ENCODE measurements at places on chromosomes 4 and X.

GRCh38 chr4:162535121-162535520, 371.3 kb upstream of the FSTL5 start:
- H3K27me3 ChIP-seq = no peaks in the 10 kb centered on the region
- H3K36me3 ChIP-seq = no peaks in the 10 kb centered on the region
- H3K27ac ChIP-seq = no peak overlapping the region
- no peak for DNase-seq
- no peak overlapping the region for H3K4me3 ChIP-seq

GRCh38 chr4:124883632-124884031, 171.1 kb upstream of the ANKRD50 start:
- no peaks in the 10 kb centered on the region for H3K27me3 ChIP-seq
- no peaks in the 10 kb centered on the region for H3K4me1 ChIP-seq
- no peak overlapping the region for H3K4me3 ChIP-seq

- no peaks in the 10 kb centered on the region for H3K27me3 ChIP-seq
- H3K4me1 ChIP-seq = no peaks in the 10 kb centered on the region
- no peak for DNase-seq
These were observed 49.1 kb upstream of the FBXW7 start for GRCh38 chr4:152585023-152585441.

- H3K36me3 ChIP-seq = no peaks in the 10 kb centered on the region
- H3K4me1 ChIP-seq = no peaks in the 10 kb centered on the region
- H3K27me3 ChIP-seq = no peaks in the 10 kb centered on the region
- H3K4me3 ChIP-seq = no peak overlapping the region
- H3K27ac ChIP-seq = no peak overlapping the region
- DNase-seq = no peak
These were observed 743.2 kb upstream of the GRIA3 start for GRCh38 chrX:122440832-122441231.

GRCh38 chr4:5040856-5041620, 10.2 kb upstream of the STK32B start:
- no peak overlapping the region for H3K4me3 ChIP-seq
- H3K36me3 ChIP-seq = no peaks in the 10 kb centered on the region
- no peaks in the 10 kb centered on the region for H3K4me1 ChIP-seq
- no peaks in the 10 kb centered on the region for H3K27me3 ChIP-seq

GRCh38 chrX:30414144-30414543, 105.0 kb upstream of the NR0B1 start:
- no peak for DNase-seq
- H3K27ac ChIP-seq = no peak overlapping the region
- H3K4me3 ChIP-seq = no peak overlapping the region
- no peaks in the 10 kb centered on the region for H3K27me3 ChIP-seq
- no peaks in the 10 kb centered on the region for H3K4me1 ChIP-seq

GRCh38 chr4:154998284-154998683, 210.2 kb upstream of the NPY2R start:
- no peaks in the 10 kb centered on the region for H3K36me3 ChIP-seq
- H3K4me1 ChIP-seq = no peaks in the 10 kb centered on the region
- no peak overlapping the region for H3K4me3 ChIP-seq
- no peak for DNase-seq

DNA sequence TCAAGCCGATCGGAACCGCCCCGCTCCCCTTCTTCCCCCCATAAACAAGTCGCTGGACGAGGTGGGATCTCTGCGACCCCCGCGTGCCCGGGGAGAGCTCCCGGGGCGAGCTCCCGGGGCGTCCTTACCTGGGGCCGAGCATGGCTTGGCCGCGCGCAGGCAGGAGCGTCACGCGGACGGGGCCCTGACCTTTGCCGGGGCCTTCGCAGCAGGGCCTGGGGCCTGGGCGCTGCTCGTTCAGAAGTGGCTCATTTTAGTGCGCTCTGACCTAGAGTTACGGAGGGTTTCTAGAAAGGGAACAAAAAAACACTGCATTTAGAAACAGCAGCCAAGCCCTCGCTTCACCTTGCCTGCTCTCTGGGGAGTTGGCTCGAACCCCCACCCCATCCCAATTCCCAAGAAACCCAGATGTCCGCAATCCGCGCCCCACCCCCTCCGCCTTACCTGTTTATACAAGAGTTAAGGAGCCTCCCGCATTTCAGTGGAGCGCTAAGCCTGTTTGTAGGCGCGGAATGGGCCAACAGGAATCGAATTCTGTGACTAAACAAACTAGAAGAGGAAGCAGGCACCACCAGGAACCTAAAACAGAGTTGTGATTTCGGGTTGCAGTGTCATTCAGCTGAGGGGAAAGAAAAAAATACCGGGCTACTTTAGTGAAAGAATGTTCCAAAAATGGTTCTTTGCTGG, 814 bp upstream of the RBM47 start:
- peak overlapping the region; percentile 93 for H3K27ac ChIP-seq
- no peaks in the 10 kb centered on the region for H3K27me3 ChIP-seq
- no peaks in the 10 kb centered on the region for H3K36me3 ChIP-seq

DNA sequence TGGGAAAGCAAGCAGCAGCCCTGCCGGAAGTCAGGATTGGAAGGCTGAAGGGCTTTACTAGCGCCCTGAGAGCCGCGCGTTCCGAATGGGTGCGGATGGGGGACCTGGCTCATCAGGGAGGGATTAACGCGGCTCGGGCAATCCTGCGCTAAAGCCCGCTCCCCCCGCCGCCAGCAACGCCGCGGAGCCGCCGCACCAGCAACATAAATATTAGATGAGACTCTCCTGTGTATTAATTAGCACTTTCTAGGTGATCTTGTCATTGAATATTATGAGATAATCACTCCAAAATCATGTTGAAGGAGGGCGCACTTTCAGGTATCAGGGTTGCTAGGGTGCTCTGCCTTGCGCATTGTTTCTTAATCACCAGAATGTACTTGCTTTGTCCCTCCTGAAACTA, 357.2 kb upstream of the FAM241A start:
- no peaks in the 10 kb centered on the region for H3K4me1 ChIP-seq
- H3K4me3 ChIP-seq = no peak overlapping the region
- peaks cover 14% of the 10 kb centered on the region for H3K27me3 ChIP-seq
- DNase-seq = no peak
- H3K36me3 ChIP-seq = no peaks in the 10 kb centered on the region
- H3K27ac ChIP-seq = no peak overlapping the region

- H3K4me3 ChIP-seq = no peak overlapping the region
- DNase-seq = no peak
- no peaks in the 10 kb centered on the region for H3K27me3 ChIP-seq
- H3K4me1 ChIP-seq = no peaks in the 10 kb centered on the region
These were observed 202.6 kb upstream of the BCOR start for GRCh38 chrX:40300286-40300890.

GRCh38 chrX:111511477-111511876, at the start of gene SERTM2:
Gene SERTM2, plus strand, starts transcription at chrX:111511645. Its CDS starts 7,213 bp downstream, at chrX:111518858.
- H3K4me3 ChIP-seq = no peak within 1 kb of the TSS
- H3K27ac ChIP-seq = no peak within 1 kb of the TSS
- no peaks in the 10 kb centered on the region for H3K4me1 ChIP-seq
- no peaks in the 10 kb centered on the region for H3K36me3 ChIP-seq

DNA sequence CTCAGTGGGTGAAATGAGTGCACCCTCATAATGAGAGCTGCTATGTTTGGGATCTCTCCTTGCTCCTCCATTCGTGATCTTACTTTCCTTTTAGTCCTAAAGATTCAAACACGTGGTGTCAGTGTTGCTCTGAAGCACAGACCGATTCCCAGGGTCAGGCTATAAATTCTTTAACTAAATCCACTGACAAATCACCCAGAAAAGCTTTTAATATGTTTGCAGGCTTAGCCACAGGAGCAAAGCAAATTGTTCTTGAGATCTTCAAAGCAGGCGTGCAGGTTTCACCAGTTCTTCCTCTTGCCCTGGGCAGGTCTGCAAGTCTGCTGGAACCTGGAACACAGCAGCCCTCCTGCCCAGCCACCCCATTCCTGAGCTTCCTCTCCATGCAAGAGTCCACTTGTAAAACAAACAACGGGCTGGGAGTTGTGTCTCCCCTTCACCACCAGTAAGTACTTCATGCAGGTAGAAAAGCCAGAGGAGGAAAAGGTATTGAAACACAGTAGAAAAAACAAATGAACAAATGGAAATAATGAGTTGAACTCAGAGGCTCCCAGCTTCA, 70.1 kb upstream of the ENPP6 start:
- H3K4me3 ChIP-seq = no peak overlapping the region
- no peaks in the 10 kb centered on the region for H3K27me3 ChIP-seq
- peak overlapping the region; percentile 75 for H3K27ac ChIP-seq
- peaks cover 5% of the 10 kb centered on the region for H3K4me1 ChIP-seq
- DNase-seq = peak; percentile 53
- no peaks in the 10 kb centered on the region for H3K36me3 ChIP-seq

GRCh38 chrX:37672563-37672962, 13.0 kb upstream of the XK start:
- no peaks in the 10 kb centered on the region for H3K27me3 ChIP-seq
- no peaks in the 10 kb centered on the region for H3K36me3 ChIP-seq
- no peak overlapping the region for H3K27ac ChIP-seq
- no peaks in the 10 kb centered on the region for H3K4me1 ChIP-seq
- H3K4me3 ChIP-seq = no peak overlapping the region
- no peak for DNase-seq

DNA sequence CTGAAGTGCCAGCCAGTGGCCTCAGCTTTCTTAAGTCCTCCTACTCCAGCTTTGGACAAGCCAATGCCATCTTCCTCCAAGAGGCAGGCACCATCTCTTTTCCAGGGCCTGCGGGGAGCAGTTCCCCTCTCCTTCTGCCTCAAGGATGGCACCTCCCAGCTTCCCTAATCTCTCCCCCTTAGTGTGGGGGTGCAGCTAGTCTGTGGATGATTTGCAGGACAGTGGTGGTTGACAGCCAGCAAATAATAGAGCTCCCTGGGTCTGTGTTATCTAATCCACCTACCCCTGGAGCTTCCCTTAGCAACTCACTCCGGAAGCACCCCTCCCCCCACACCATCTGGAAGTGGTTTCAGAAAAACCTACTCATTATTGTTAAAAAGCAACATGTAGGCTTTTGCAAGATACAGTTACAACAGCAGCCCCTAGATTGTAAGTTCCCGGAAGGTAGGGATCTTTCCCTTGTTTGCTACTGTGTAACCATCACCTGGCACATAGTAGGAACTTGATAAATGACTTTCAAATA, 247.1 kb downstream of the BCOR start:
- H3K4me1 ChIP-seq = no peaks in the 10 kb centered on the region
- no peak overlapping the region for H3K4me3 ChIP-seq
- no peaks in the 10 kb centered on the region for H3K36me3 ChIP-seq

DNA sequence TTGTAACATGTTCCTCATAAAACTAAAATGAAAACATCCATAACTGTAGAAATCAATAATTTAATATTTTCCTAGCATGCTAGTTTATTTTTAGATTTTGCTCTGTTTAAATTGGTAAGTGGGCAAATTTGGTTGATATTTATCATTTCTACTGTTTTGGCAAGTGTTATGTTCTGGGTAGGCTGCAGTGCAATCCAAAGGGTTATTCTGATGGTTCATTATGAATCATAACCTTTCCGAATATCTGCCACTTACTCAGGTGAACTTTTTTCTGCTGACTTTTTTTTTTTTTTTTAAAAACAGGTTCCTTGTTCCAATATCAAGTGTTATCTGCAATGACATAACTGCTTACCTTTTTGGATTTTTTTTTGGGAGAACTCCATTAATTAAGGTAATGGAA, 52.0 kb downstream of the CDS1 start:
- H3K4me1 ChIP-seq = no peaks in the 10 kb centered on the region
- no peaks in the 10 kb centered on the region for H3K27me3 ChIP-seq

DNA sequence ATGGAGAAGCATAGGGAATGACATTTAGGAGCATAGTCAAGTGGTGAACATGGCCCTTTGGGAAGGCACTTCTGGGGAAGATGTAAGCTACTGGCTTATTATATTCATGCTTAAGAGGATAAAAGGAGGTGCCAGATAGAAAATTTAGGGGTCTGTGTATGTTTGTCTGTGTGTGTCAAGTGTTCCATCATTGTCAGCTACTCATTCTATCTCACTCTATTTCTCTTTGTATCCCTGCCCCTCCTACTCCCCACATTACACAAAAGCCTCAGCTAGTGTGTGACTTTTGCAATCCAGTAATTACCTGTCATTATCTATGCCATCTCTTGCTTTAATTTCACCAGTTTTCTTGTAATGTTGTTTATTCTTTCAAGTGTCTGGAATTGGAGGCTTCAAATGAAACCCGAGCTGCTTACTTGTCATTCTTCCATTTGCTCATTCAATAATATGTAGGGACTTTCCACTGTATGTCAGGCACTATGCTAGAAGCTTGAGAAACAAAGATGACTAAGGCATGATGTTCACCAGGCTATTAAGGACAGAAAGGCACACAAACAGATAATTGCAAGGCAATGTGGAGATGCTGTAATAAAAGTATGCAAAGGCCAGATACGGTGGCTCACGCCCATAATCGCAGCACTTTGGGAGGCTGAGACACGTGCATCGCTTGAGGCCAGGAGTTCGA, 229.8 kb upstream of the TEX13C start:
- no peak overlapping the region for H3K4me3 ChIP-seq
- H3K4me1 ChIP-seq = no peaks in the 10 kb centered on the region
- H3K27ac ChIP-seq = no peak overlapping the region
- no peaks in the 10 kb centered on the region for H3K36me3 ChIP-seq
- peaks cover 5% of the 10 kb centered on the region for H3K27me3 ChIP-seq

DNA sequence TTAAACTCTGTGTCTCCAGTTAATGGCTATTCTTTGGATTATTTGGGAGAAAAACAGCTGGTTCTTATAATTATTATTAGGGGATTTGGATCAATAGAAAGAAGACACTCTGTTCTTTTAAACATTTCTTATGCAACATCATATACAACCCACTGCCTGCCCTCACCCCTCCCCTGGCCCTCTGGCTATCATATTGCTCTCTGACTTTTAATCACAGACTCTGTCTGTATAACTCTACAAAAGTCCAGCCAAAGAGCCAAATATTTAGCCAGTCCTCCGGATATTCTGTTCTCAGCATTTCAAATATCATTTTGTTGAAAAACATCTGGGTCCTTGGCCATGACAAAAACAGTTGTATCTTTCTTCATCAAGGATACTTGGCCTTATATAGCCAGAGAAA, 19.0 kb upstream of the PACRGL start:
- no peaks in the 10 kb centered on the region for H3K4me1 ChIP-seq

- no peaks in the 10 kb centered on the region for H3K36me3 ChIP-seq
- H3K27me3 ChIP-seq = no peaks in the 10 kb centered on the region
- no peak overlapping the region for H3K4me3 ChIP-seq
- DNase-seq = no peak
These were observed 1314.7 kb downstream of the FSTL5 start for GRCh38 chr4:160848901-160849760.

GRCh38 chrX:11724122-11725017, 33.7 kb upstream of the MSL3 start:
- H3K36me3 ChIP-seq = no peaks in the 10 kb centered on the region
- no peaks in the 10 kb centered on the region for H3K4me1 ChIP-seq
- DNase-seq = no peak
- H3K27ac ChIP-seq = no peak overlapping the region
- H3K27me3 ChIP-seq = no peaks in the 10 kb centered on the region
- no peak overlapping the region for H3K4me3 ChIP-seq

- no peaks in the 10 kb centered on the region for H3K27me3 ChIP-seq
- H3K36me3 ChIP-seq = no peaks in the 10 kb centered on the region
- no peak overlapping the region for H3K4me3 ChIP-seq
- H3K27ac ChIP-seq = no peak overlapping the region
These were observed 20.5 kb upstream of the DHRSX start for GRCh38 chrX:2521092-2521926.

- H3K4me1 ChIP-seq = no peaks in the 10 kb centered on the region
- no peak overlapping the region for H3K4me3 ChIP-seq
- H3K27me3 ChIP-seq = no peaks in the 10 kb centered on the region
- H3K27ac ChIP-seq = no peak overlapping the region
- H3K36me3 ChIP-seq = no peaks in the 10 kb centered on the region
These were observed 47.9 kb downstream of the TET2 start for GRCh38 chr4:105194328-105195231.

GRCh38 chr4:10462876-10463275, 5.7 kb upstream of the ZNF518B start:
- DNase-seq = no peak
- H3K4me3 ChIP-seq = no peak overlapping the region
- H3K36me3 ChIP-seq = no peaks in the 10 kb centered on the region
- peaks cover 38% of the 10 kb centered on the region for H3K27me3 ChIP-seq
- H3K27ac ChIP-seq = no peak overlapping the region
- H3K4me1 ChIP-seq = no peaks in the 10 kb centered on the region

All from breast epithelium (tissue), 4 donors.